ENCODE measurements at places on chromosomes 1 and 21.

DNA sequence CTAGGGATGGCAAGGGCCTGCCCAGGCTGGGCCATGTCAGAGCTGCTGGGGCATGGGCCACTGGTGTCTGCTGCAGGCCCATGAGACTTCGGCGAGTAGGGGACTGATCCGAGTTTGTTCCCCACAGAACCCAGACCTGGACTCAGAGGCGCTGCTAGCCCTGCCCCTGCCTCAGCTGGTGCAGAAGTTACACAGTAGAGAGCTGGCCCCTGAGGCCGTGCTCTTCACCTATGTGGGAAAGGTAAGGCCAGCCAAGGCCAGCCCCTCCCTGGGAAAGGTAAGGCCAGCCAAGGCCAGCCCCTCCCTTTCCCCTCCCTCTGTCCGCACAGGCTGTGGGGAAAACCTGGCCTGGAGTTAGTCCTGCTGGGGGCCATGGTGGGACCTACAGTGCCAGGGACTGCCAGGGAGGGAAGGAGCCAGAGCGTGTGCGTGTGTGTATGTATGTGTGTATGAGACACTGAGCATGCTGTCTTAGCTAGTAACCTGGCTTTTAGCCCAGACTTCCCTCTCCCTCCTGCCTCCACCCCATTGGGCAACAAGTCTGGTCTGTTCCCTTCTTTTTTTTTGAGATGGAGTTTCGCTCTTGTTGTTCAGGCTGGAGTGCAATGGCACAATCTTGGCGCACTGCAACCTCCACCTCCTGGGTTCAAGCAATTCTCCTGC lies 8.0 kb downstream of the FAAH start:
- DNase-seq, result peak; percentile 97

DNA sequence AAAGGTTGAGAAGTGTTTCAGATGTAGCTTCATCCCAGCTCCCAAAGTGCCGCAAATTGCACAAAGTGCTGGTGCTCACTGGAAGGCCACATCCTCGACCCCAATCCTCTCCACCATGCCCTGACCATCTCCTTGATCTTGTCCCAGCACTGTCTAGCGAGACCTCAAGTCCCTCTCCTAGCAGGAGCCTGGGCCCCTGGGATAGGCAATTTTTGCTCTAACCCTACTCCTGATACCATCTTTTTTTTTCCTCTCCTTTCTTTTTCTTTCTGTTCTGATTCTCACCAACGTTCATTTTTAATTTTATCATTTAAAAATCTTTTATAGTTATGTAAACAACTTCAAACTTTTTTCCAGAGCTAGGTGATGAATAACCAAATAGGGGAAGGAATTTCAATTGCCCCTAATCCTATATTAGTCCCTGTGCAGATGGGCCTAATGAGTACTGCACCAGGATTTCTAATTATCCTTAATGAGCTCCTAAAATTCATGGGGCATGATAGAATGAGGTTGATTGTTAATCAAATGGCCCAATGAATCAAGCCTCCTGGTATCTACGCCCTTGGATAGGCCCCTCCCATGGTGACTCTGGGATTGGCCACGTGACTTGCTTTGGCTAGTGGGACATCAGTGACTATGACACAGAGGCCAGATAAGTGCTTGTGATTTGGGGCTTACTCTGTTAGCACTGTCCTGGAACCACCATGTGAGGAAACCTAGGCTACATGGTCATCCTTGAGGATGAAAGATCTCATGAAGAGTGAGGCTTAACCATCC lies 41.5 kb upstream of the TENT5B start:
- DNase-seq, result no peak

DNA sequence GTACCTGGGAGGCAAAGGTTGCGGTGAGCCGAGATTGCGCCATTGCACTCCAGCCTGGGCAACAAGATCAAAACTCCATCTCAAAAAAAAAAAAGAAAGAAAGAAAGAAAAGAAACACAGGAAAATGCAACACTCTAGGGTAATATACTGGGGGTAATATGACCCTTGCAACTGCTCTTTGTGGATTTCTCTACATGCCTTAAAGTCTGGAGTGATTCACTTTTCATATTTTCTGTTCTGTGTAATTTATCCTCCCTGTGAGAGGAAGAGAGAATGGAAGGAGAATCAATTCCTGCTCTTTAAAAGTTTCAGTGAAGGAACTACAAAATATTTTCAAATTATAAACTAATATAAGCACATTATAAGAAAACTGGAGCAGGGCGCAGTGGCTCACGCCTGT lies 22.7 kb downstream of the RIT1 start:
- no peak for DNase-seq

DNA sequence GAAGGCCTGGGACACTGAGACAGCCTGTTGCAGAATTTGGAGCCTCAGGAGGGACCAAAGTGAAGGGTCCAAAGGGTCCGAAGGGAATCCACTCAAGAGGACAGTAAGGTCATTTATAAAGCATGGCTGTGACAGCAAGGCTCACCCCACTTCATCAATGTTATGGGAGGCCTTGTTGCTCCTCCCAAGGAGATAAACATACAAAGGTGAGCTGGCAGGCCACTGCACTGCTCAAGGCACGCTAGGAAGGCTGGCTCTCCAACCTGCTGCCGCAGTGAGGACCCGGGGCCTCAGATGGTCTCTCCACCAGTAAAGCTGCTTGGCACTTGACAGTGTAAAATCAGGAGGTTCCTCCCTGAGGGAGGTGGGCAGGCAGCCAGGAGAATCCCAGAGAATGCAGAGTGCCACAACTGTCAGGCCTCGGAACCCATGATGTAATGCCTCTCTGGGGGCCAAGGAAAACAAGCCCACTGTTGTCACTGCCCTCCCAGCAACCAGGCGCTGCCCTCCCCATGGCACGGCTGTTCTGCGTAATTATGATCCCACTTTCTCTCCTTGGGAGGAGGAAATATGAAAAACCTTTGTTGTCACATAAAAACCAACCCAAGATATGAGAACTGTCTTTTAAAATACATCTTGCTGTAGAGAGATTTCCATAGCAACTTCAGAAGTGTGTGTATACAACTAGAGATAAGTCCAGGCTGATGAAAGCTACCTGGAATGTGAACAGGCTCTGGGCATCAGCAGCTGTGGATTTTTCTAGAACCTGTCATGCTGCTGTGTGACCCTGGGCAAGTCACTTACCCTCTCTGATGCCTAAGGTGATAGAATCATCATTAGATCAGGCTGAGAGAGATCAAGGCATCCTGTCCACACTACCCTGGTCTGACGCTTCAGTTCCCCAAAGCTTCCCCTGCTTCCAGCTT lies 102.5 kb downstream of the KCNN3 start:
- no peak for DNase-seq

DNA sequence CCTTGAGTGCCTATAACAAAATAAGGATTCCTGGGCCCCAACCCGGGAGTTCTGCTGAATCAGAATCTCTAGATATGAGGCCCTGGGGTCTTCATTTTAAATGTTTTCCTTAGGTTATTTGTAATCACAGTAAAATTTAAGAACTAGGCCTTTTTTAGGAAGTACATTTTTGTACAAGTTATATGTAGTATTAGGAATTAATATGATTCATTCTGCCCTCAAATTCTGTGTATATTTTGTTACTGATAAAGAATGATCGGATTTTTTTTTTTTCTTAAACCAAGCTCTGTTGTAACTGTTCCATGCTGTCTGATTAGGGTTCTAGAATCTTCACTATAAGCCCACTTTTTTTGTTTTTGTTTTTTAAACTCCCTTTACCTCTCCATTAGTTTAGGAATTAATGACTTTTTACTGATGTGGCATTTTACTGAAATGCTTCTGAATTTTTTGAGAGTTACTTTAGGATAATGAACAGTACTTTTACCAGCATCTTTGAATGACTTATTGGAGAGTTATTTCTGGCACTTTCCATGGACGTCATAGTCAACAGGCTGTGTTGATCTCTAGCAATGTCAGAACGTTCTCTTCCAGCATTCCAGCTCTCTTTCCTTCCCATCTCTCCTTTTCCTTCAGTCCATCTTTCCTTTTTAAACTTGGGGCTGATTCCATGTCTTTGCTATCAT lies 48.3 kb downstream of the CLIC4 start:
- DNase-seq, result no peak

DNA sequence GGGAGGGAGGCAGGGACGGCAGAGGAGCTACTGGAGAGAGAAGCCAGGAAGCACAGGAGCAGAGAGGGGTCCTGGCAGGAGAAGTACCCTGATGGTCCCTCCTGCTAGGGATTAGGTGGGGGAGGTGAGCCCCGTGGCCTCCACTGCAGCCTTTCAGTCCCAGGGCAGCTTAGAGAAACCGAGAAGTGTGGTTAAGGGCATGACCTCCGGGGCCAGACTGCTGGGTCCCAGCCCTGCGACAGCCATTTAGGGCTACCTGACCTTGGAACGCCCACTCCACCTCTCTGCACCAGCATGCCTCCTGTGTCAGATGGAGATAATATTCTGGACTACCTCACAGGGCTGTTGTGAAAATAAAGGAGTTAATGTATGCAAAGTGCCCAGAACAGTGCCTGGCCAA lies 47.4 kb downstream of the KCNN3 start:
- no peak for DNase-seq

DNA sequence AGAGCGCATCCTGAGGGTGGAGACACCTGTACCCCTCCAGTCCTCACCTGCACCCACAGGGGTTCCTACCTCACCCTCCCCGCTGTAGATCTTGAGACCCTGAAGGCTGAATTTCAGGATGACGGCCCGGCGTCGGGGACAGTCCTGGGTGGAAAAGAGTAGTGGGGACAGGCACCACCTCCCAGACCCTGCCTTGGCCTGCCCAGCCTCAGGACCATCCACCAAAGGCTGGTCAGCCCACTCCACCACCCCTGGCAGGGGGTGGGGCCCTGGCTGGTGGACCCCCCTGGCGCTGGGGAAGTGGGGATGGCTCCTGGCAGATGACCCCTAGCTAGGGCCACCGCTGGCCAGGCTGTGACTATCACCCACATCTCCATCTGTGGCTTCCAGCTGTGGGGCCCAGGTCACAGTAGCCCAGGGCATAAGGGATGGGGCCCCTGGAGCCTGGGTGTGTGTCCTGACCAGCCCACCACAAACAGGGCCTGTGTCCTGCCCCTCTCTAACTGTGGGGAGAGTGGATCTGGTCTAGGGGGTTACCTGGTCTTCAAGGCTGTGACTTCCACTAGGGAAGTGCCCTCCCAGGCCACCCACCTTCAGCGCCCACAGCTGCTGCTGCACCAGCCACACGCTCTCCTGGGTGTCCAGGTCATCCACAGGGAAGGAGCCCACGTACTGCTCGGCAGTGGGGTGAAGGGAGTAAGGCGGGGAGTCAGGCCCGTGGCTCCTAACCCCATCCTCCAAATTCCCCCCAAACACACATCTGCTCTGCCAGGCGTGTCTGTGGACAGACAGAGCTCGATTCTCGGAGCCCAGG lies 5.4 kb downstream of the SH2D5 start:
- no peak for DNase-seq

- DNase-seq, result no peak
These were observed 10.0 kb upstream of the A3GALT2 start for GRCh38 chr1:33330906-33331305.

GRCh38 chr1:32240140-32240951 lies 6.7 kb upstream of the FAM167B start:
- no peak for DNase-seq

DNA sequence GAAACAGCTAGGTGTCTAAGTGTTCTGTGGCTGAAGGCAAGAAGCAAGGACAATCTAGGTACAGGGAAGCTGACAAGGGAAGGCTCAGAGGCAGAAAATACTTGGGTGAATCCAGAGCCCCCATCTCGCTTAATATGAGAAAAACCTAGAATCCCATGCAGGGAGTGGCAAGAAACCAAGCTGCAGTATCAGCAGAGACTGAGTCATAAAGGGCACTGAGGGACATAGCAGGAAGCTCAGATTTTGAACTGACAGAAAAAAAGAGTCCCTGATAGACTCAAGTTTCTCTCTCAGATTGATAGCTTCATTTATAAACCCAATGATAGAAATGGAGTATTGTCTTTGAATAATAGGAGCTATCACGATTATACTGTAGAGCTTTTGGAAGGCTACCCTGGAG lies 77.3 kb upstream of the KCNJ15 start:
- DNase-seq, result peak; percentile 72

Data from bronchial epithelial cell (primary cell).